ENCODE measurements at places on chromosomes 5 and 9.

DNA sequence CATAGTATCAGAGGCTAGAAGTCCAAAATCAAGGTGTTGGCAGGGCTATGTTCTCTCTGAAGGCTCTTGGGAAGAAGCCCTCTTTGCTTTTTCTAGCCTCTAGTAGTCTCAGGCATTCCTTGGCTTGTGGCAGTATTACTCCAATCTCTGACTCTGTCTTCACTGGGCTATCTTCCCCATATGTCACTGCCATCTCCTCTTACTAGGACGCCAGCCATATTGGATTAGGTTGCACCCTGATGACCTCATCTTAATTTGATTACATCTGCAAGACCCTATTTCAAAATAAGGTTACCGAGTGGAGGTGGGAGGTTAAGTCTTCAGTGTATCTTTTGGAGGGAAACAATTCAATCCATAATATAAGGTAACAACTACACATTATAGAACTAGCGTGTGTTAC is 21.3 kb upstream of the EBF1 start:
- no peak for DNase-seq

GRCh38 chr5:123094919-123095797 is 6.1 kb downstream of the PRDM6 start:
- no peak for DNase-seq

GRCh38 chr9:91776409-91777291 is 173.4 kb downstream of the ROR2 start:
- no peak for DNase-seq

DNA sequence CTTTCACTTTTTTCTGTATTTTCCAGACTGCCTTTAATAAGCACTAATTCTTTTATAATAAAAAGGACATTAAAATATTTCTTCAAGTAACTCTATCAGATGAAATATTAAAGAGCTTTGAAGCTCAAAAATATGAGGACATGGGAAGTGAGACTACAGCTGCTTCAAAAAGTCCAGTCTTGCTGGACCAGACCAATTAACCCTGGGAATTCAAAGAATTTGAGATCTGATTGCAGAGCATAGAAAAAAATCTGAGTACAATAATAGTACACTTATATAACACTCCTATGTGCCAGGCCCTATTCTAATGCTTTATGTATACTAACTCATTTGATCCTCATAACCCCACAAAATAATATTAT is 9.8 kb downstream of the TMEM245 start:
- no peak for DNase-seq

DNA sequence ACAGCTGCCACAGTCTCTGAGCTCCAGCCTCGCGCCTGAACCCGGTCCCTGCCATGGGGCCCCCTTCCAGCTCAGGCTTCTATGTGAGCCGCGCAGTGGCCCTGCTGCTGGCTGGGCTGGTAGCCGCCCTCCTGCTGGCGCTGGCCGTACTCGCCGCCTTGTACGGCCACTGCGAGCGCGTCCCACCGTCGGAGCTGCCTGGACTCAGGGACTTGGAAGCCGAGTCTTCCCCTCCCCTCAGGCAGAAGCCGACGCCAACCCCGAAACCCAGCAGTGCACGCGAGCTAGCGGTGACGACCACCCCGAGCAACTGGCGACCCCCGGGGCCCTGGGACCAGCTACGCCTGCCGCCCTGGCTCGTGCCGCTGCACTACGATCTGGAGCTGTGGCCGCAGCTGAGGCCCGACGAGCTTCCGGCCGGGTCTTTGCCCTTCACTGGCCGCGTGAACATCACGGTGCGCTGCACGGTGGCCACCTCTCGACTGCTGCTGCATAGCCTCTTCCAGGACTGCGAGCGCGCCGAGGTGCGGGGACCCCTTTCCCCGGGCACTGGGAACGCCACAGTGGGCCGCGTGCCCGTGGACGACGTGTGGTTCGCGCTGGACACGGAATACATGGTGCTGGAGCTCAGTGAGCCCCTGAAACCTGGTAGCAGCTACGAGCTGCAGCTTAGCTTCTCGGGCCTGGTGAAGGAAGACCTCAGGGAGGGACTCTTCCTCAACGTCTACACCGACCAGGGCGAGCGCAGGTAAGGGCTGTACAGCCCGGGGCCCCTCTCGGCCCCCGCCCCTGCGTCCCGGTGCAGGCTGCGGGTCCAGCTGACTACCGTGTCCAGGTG is 509 bp downstream of the LVRN start:
- no peak for DNase-seq

DNA sequence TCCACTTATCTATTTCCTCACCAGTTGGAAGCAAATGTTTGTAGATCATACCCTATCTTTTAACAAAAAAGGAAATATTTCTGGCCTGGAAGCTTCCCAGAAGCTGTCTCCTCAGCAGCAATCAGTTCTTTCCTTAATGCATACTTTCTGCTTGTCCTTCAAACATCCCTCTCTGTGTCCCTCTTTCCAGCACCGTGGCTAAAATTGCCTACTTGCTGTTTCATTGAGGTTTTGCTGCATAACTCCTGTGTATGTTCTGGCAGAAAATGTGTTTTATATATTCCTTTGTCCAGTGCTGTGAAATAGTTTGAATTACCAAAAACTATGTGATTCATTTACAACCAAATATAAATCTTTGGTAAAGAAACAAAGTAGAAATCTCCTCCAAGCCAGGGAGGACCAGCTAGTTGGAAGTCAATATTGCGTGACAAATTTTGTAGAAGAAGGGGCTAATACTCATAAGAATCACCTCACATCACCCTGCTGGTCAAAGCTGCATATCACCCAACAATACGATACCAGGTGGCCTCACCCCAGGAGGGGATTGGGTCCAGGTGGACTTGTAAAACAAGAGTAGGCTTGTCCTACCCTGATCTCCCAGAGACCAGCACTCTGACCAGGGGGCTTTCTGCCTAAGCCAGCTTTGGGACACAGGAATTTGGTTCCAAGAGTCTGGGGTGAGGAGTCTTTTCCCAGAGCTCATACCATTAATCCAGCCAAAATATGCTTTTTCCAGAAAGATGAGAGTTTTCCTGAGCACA is 198.4 kb upstream of the SNX2 start:
- no peak for DNase-seq

- peak; percentile 22 for DNase-seq
Observed at GRCh38 chr9:18020121-18020745, 441.4 kb downstream of the SH3GL2 start.

DNA sequence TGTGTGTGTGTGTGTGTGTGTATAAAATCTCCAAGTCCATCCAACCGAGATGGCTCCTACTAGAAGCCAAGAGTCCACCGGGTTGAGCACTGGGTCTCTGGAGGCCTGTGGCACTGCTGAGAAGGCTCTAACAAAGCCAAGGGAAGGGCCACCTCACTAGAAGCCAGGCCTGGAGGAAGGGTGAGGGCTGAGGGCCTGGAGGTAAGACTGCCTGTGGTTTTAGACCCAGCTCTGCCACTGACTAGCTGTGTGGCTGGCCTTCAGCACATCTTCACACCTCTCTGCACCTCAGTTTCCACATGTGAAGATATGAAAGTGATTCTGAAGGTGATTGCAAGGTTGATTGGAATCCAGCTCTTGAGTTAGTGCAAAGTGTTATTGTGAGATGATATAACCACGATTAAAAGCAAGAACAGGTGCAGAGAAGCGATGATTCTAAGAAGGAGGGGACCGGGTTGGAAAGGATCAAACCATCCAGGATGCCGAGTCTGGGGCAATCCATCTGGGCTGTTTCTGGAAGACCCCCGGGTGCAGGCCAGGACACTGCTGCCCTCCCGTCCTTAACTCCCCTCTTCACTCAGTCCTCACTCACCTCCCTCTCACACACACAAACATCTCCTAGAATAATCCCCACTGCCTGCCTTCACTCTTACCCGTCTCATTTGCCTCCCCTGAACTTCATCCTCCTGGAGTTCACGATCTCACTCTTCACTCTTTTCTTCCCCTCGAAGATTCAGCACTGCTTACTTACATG is 2.3 kb downstream of the IL4 start:
- DNase-seq, result no peak

- no peak for DNase-seq
Observed at GRCh38 chr5:141369994-141370848, at the start of gene PCDHGB3. Gene PCDHGB3 (plus strand): TSS chr5:141370242. CDS start chr5:141370395, 153 bp downstream.

DNA sequence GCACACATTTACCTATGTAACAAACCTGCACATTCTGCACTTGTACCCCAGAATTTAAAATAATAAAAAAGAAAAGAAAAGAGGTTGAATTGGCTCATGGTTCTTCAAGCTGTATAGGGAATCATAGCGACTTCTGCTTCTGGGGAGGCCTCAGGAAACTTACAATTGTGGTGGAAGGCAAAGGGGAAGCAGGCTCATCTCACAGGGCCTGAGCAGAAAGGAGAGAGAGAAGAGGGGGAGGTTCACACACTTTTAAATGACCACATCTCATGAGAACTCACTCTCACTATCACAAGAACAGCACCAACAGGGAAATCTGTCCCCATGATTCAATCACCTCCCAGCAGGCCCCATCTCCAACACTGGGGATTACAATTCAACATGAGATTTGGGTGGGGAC is 214.6 kb downstream of the CDK5RAP2 start:
- no peak for DNase-seq

DNA sequence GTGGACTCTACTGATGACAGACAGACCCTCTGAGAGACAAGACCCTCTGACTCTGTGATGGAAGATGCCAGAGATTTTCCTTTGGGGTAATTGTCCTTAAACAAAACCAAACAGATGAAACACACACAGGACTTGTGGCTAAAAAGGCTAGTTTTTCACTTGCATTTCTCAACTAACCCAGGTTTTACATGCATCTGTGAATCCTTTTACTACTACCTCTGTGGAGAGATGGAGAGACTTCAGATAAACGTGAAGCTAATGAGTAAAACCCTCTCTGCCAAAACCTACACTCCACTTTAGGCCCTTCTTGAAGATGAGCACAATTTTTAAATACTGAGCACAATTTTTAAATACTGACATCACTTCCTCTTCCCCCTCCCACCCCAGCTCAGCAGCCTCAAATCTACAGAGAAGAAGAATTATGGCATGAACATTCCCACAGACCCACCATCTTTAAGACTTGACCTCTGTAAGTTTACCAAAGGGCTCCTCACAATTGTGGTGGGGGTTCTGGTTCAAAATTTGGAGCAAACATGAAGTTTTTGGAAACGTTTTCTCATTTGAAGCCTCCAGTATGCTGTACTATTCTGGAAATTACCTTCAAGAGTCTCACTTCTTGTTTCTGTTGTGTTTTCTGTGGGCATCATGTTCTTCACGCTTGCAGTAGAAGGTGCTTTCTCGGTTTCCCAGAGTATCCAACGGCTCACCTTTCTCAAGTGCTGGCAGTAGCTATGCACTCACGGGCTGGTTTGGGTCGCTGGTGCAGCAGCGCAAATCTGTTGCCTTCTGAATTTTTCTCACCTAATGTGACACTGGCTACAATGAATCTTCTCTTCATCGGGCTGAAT is 42.7 kb downstream of the ACER2 start:
- DNase-seq, result no peak

DNA sequence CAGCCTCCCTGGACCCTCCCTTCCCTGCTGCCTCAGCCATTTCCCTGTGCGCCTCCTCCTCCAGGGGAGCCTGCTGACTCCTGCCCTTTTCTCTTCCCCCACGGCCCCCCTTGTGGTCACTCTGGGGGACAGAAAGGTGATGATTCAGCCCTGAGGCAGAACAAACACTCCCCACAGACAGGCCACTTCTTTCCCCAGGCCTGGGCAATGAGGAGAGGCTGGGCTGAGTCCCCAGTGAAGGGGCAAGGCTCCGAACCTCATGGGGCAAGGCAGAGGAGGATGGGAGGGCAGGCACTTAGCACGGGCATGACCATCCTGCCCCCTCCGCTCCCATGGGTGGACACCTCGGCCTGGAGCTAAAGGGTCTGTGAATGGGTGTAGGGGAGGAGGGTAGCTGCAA is 21.0 kb downstream of the CSF1R start:
- peak; percentile 19 for DNase-seq

GRCh38 chr5:133240425-133241091 is 188.7 kb downstream of the HSPA4 start:
- no peak for DNase-seq

GRCh38 chr5:14229181-14229580 is 86.0 kb downstream of the TRIO start:
- no peak for DNase-seq

GRCh38 chr9:15182101-15182551 is 124.9 kb downstream of the TTC39B start:
- DNase-seq, result peak; percentile 54

DNA sequence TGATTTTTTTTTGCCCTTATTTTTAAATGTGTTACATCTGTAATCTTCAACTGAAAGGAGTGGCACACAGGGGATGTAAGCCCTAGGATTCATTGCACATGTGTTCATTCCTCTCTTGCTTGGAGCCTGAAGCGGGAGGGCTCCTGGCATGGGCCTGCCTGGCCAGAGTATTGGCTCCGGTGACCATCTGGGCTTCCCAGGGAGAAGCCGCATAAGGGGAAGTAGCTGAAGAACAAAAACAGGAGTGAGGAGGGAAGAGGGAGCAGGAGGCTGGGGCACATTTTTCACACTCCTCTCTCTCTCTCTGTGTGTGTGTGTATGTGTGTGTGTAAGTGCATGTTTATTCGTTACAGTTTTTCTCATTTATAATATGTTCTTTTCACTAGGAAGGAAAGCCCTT is 269.9 kb downstream of the PRR16 start:
- peak; percentile 0 for DNase-seq

DNA sequence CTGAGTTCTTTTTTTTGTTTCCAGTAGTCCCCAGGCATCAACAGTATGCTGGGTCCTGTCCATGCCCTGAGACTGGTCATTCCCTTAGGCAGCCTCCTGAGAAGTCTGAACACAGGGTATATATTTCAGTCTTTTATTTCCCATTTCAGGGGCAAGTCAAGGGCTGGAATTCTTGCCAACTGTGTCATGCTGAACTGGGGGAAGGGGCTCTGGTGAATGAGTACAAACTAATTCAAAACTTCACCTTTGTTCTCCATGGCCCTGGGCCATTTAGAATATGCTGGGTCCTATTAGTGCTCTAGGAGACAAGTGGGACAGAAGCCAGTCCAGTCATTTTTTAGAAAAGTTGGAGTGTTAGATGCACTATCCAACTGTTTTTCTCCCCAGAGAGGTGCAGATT is 170.3 kb downstream of the TMC1 start:
- no peak for DNase-seq

GRCh38 chr5:78903353-78903752 is 81.8 kb downstream of the ARSB start:
- no peak for DNase-seq

DNA sequence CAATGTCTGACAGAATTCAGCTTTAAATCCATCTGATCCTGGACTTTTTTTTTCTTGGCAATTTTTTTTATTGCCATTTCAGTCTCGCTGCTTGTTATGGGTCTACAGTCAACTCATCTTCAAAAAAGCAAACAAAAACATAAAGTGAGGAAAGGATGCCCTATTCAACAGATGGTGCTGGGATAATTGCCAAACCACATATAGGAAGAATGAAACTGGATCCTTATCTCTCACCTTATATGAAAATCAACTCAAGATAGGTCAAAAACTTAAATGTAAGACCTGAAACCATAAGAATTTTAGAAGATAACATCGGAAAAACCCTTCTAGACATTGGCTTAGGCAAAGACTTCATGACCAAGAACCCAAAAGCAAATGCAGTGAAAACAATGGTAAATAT is 389.1 kb upstream of the ST8SIA4 start:
- no peak for DNase-seq

- peak; percentile 95 for DNase-seq
Observed at GRCh38 chr9:92590377-92590776, 54.6 kb upstream of the ECM2 start.
